ENCODE measurements at places on chromosomes 2 and 18. TPM values are rescaled to one million over a fixed set of nuclear protein-coding genes. Genes with fewer than 3 reads are reported as not detected.

DNA sequence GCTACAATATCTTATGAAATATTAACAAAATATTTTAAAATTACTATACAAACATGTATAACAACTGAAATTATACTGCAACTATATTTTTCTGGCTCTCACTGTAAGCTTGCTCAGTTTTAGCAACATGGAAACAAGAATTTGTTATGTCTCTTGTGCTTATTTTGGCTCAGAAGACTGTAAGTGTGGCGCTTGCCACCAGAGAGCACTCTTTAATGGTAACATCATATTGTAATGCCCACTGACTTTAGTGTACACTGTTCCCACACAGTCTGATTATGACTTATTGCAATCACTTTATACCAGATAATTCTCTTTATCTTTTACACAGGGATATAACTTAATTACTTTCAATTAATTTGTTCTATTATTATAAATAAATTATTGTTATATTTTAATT is 1500.6 kb upstream of the TMEFF2 start:
- peak; percentile 67 for DNase-seq

DNA sequence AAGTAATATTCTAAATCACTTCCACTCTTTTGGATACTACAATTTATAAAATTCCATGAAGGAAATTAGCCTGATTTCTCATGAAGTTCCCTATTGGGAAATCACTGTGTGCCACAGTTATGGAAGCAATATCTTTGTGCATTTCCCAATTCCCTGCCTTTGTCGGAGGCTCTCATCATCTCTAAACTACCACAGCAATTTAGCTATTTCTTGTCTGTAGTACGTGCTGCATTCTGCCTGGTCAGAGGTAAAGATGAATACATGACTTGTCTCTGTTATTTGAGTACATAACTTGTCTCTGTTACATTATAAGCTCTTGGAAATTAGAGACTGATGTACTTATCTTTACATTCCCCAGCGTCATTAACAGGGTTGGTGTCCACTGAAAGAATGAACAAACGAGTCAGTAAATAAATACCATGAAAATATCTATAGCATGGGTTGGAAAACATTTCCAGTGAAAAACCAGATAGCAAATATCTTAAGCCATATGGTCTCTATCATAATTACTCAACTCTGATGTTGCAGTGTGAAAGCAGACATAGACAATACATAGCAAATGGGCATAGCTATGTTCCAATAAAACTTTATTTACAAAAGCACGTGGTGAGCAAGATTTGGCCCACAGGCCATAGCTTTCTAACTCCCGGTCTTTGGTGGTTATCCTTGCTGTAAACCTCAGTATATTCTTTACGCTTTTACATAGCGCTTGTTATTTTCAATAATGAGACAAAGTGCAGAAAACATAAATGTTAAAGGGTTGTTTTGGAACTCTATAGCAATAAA is 78.8 kb downstream of the BCL2 start:
- no peak for DNase-seq

GRCh38 chr2:1730015-1730927 is 14.0 kb downstream of the PXDN start:
- peak; percentile 66 for DNase-seq

DNA sequence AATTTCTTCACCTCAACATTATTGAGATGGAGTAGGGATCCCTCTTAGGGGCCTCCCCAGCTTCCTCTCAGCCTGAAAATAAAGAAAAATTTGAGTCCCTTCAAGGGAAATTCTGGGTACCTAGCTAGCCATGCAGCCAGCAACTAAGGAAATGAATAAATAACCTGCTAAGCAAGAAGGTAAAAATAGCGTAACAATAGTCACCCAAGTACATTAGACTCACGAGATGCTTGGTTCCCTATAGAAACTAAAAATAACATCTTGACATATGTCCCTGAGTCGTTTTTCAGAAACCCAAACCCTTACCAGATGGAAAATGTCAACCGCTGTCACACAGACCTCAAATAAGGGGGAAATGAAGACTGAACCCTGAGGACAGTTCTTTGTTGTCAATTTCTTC is 51.9 kb downstream of the CACNB4 start:
- no peak for DNase-seq

DNA sequence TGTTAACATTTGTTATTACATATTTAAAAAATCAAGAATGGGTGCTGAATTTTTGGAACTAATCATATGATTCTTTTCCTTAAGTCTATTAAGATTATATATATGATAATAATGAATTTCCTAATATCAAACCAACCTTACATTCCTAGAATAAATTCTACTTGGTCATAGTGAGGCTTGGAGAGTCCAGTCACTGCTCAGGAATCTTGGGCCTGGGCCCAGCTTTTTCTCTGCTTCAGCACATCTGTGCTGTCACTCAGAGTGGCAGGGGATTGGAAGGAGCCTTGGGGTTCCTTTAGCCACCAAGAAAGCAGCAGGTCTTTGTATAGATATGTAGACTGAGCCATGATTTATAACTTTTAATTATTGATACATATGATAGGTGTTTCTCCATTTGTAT is 19.9 kb upstream of the ZAP70 start:
- peak; percentile 69 for DNase-seq

DNA sequence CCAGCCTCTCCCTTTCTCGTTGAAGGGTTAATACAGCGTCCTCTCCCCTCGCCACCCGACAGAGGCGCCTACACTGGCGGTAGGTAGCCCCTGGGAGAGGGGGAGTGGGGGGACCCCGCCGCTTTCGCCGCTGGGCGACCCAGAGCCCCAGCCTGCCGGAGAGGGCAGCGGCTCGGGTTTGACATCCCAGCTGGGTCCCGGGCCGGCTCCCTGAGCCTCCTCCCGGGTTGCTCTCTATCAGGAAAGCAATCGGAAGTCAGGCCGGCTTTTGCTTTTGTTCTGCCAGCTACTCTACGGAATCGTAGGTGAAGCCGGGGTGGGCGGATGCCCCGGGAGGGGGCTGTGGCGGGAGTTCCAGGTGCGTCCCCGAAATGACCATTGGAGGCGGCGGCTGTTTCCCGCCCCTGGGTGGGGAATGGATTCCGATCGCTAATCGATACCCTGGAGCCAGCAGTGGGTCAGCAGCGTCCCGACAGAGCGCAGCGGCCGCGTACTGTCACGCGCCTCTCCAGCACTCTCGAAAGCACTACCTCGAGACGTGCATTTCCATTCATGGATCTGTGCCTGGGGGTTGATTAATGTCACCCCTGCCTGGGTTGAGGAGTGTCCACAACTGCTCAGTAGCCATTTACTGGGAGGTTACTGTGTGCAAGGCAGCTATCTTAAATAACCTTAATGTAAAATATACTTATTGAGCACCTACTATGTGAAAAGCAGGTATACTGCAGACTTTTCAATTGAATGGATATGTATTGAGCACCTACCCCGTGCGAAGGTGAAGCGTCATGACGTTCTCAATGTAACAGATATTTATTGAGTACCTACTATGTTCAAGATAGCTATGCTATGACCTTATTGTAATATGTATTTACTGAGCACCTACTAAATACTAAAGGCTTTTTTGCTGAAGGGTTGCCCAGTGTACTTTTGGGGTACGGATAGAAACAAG is 1.1 kb downstream of the MAPK4 start:
- no peak for DNase-seq

REG3G gene
- not detected for total RNA-seq

GRCh38 chr2:50749216-50749615 is 282.7 kb downstream of the NRXN1 start:
- DNase-seq, result no peak

MBD5 gene
- 18.0 TPM for total RNA-seq

CAB39 gene
- total RNA-seq, result 53.5 TPM

DNA sequence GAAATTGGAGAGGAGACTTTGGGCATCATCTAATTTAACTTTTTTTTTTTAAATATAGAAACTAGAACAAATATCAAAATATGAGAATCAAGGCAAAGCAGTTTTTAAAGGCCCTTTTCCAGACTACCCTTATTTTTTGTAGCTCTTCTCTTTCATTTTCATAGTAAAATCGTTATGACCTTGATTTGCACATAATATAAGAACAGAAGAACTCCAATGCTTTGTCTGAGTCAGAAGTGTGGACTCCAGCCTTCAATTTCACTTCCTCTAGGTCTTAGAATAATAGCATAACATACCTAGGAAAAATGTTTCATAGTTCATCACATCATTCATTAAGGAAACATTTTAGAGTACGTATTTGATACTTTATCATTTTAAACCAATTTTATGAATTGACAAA is 74.4 kb downstream of the ANKRD12 start:
- no peak for DNase-seq

SIX2 gene
- 51.9 TPM for total RNA-seq

DNA sequence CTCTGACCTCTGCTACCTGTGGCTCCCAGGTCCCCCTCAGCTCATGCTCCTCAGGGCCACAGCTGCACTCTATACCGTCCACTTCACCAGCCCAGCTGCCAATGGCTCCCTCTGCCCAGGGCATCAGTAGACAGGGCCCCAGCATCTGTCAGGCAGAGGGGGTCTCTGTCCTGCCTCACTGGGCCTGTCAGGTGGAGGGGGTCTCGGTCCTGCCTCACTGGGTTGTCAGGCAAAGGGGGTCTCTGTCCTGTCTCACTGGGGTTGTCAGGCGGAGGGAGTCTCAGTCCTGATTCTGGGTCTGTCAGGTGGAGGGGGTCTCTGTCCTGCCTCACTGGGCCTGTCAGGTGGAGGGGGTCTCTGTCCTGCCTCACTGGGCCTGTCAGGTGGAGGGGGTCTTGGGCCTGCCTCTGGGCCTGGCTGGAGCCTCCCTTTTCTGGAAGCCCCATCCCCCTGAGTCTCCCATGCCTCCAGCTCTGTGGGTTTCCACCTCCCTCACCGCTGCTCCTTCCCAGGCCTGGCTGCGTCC is 19.9 kb downstream of the SNORC start:
- DNase-seq, result no peak

SRD5A2 gene
- not detected for total RNA-seq

DNA sequence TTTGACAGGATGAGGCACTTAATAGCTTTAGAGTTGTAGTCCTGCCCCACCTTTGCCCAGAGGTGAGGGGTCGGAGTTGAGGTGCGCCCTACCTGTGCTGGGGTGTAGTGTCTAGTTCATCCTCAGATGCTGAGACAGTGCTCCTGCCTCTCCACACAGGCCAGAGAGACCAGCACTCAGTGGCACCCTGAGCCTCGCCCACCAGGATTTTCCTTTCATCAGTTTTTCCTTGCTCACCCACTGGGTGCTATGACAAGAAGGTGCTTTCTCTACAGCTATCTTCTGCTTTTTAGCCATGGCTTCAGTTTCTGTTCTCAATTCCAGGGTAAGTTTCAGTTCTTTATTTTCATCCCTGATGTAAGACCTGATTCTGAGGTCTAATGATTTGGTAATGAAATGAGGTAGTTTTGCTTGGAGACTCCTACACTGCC is 16.8 kb upstream of the TMEM131 start:
- no peak for DNase-seq

AGXT gene
- 1.3 TPM for total RNA-seq

- no peak for DNase-seq
Measured at GRCh38 chr2:240112914-240113690, 23.0 kb downstream of the COPS9 start.

- no peak for DNase-seq
Measured at GRCh38 chr2:68195096-68195495, 37.4 kb downstream of the PNO1 start.

- no peak for DNase-seq
Measured at GRCh38 chr2:207926989-207927300, 98.4 kb downstream of the PLEKHM3 start.

- no peak for DNase-seq
Measured at GRCh38 chr2:219314804-219315468, 5.7 kb upstream of the PTPRN start.

- DNase-seq, result no peak
Measured at GRCh38 chr18:23380001-23380550, 73.0 kb upstream of the RIOK3 start.

GRCh38 chr2:233083782-233084181 is 23.6 kb downstream of the INPP5D start:
- no peak for DNase-seq

COLEC12 gene
- not detected for total RNA-seq

ATIC gene
- total RNA-seq, result 48.2 TPM

GRCh38 chr2:133418671-133419070 is 149.6 kb downstream of the NCKAP5 start:
- no peak for DNase-seq

DNA sequence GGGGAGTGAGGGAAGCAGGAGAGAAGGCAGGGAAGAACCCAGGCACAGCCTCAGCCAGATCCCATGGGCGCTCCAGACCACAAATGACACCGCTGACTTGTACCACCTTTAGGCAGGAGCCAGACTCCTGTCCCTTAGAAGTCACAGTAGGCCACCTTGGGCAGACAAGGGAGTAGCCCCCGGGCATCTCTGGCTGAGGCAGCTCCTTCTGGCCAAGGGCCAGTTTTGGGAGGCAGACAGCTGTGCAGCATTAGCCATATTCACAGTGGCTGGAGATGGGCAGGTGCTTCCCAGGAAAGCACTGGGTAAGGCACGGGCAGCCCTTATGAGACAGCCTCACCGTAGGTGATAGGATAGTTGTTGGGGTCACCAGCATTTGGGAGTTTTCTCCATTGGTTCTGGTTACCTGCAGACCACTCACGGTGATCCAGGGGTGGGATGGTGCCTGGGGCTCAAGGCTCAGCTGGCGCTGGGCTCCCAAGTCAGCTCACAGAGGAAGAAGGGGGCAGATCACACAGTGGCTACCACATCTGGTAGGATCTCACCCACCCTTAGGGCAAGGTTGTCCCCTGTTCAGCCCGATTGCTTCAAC is 2.1 kb downstream of the ASTL start:
- peak; percentile 73 for DNase-seq

GRCh38 chr18:47247416-47248114 is 3.9 kb downstream of the SKOR2 start:
- DNase-seq, result no peak

IHH gene
- 0.10 TPM for total RNA-seq

DNA sequence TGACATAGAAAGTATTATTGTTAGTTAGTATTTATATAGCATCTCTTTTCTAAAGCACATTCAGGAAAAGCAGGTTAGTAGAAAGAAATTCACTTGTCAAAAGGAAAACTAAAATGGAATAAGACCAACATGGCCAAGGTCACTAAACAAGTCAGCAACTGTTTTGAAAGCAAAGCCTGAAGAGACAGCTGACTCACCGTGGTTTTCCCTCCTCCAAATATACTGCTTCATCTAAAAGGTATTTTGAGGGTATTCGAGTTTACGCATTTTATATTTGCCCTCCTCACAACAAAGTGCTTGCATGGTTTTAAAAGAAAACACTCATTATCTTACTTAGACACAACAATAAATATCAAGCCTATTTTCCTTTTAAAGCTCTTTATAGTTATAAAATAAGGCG is 24.0 kb downstream of the ZNF385B start:
- DNase-seq, result peak; percentile 19

PHLPP1 gene
- 10.9 TPM for total RNA-seq

DNA sequence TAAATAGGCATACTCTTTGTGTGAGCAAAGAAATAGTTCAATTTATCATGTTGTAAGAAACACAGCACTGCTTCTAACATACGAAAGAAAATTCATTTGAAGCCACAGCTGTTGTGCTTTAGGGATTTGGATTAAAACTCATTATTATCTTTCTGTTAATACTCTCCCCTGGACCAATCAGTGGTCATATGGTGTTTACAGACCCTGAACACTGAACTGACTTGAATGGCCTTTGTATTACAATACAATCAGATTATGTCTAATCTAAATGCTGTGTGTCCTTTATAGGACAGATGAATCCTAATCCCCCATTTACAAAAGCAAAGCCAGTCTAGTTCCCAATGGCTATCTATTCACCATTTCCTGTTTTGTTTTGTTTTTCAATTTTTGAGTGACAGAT is 36.5 kb downstream of the ZNF385B start:
- DNase-seq, result no peak

- no peak for DNase-seq
Measured at GRCh38 chr2:42813763-42814162, 21.4 kb upstream of the HAAO start.

All from SJCRH30 (cell line).